ENCODE measurements at places on chromosomes 7 and 10.
A peak's percentile ranks its signal among the peaks of the same experiment; 100 is the strongest.

GRCh38 chr7:87627634-87627994 lies 584 bp upstream of the RUNDC3B start:
- no peak for DNase-seq

DNA sequence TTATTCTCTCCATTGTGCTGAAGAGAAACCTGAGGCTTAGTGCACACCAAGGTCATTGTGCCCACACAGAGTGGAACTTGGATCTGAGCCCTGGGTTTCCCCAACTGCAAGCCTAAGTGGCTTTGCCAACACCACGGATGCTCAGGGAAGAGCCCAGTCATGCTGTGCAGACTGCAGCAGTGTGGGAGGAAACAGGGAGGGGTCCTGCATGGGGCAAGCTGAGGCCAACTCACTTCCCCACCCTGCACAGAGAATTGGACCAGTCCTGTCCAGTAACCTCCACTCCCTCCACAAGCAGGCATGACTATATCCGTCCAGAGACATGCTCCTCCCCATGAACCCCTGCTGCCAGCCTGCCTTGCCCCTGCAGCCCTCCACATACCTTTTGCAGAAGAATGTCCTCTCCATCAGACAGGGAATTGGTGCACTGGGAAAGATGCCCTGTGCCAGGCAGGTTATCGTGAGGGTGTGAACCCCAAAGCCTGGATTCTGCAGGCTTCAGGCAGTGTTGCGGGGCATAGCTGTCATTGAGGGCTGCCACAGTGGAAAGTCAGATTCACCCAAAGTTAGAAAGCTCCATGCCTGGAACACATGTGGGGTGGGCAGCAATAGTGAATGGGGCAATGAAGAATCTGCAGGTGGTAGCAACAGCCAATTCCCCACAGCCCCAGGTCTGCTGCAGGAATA lies 44.9 kb downstream of the DRGX start:
- DNase-seq, result no peak

DNA sequence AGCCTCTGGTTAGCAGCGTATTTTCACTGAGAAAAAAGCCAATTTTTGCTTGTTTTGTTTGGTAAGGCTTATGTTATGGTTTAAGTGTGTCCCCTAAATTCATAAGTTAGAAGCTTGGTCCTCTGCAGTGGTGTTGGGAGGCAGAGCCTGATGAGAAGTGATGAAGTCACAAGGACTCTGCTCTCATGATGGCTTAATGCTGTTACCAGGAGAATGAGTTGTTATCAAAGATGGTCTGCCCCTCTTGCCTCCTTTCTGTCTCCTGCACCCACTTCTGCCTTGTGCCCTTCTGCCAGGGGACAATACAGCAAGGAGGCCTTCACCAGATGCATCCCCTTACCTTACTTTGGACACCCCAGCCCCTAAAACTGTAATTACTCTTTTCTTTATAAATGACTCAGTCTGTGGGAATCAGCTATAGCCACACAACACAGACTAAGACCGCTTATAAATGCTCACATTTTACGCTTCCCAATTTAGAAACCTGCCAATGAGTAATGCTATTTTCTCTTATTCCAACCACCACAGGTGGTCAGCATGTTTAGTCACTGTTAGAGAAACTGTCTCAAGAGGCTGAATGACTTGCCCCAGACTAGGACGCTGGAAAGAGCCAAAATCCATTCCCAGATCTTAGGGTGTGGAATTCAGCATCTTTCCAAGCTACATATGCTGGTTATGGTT lies 6.1 kb upstream of the PKD1L1 start:
- no peak for DNase-seq

DNA sequence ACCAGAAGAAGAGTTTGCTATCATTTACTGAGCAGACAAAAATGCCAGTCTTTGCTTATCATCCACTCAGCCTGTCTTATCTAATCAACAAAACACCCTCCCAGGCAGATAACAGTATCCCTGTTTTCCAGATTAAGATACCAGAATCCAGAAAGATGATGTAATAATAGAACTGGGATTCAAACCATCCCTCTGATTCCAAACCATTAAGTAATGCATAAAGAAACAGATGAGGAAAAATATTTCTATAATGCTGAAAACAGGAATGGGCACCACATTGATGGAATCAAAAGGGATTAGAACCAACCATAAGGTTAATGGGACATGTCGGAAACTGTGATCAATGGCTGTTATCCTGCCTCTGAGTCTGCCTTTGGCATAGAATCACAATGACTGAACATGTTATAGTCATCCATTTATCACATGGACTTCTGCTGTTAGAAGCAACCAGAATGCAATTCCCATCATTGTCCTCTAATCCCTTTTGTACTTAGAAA lies 92.1 kb upstream of the RSU1 start:
- no peak for DNase-seq

- no peak for DNase-seq
Measured at GRCh38 chr7:7276161-7276560, 93.8 kb downstream of the C1GALT1 start.

GRCh38 chr10:71268247-71268691 lies 50.8 kb upstream of the SLC29A3 start:
- peak; percentile 19 for DNase-seq

All from NCI-H82 (cell line).